ENCODE measurements at places on chromosomes 12 and 14.
A peak's percentile ranks its signal among the peaks of the same experiment; 100 is the strongest.

DNA sequence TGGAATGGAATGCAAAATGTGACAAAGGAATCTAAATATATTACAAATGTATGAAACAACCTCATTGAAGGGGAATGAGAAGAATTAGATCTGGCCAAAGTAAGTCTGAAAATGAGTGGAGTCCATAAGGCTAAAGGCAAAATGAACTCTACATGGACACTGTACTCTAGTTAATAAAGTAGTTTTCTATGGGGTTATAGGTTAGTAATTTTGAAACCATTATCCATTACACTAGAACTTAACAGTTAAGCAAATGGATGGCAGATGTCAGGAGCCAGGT is 222.1 kb downstream of the NUAK1 start:
- no peak for DNase-seq

- DNase-seq, result peak; percentile 21
These were observed 436.1 kb downstream of the TMEM132D start for GRCh38 chr12:129467726-129468125.

- DNase-seq, result no peak
These were observed 426.9 kb upstream of the MIS18BP1 start for GRCh38 chr14:45679853-45680252.

GRCh38 chr12:96177013-96177412 is 17.2 kb upstream of the ELK3 start:
- no peak for DNase-seq

Measured in neural progenitor cell (in vitro differentiated cells).